ENCODE measurements at places on chromosomes 3 and 15. TPM values are rescaled to one million over a fixed set of nuclear protein-coding genes. Genes with fewer than 3 reads are reported as not detected.

Gene KBTBD8
- polyA plus RNA-seq = 12.0 TPM

Gene FANCD2
- polyA plus RNA-seq = 6.7 TPM

Gene RTP1
- not detected for polyA plus RNA-seq

Gene NR2E3
- 1.5 TPM for polyA plus RNA-seq

Gene PSTPIP1
- polyA plus RNA-seq = not detected

Gene CHRM5
- polyA plus RNA-seq = not detected

Gene CLEC3B
- not detected for polyA plus RNA-seq

Gene GYG1
- polyA plus RNA-seq = 92.8 TPM

Gene ALDH1L1
- 4.2 TPM for polyA plus RNA-seq

Gene SPRED1
- polyA plus RNA-seq = 12.6 TPM

Gene GOLGA6L4
- 3.4 TPM for polyA plus RNA-seq

Gene MUC13
- not detected for polyA plus RNA-seq

Gene KPNA1
- polyA plus RNA-seq = 21.5 TPM

Gene KBTBD12
- 1.5 TPM for polyA plus RNA-seq

Gene PTH1R
- 2.5 TPM for polyA plus RNA-seq

Gene TRPC1
- 30.1 TPM for polyA plus RNA-seq

Gene OGG1
- 2.9 TPM for polyA plus RNA-seq

Gene SLC12A1
- 3.5 TPM for polyA plus RNA-seq

Gene ABHD5
- 26.0 TPM for polyA plus RNA-seq

Gene DNAH1
- 0.15 TPM for polyA plus RNA-seq

Gene INAFM2
- polyA plus RNA-seq = 8.2 TPM

Gene GPR171
- polyA plus RNA-seq = 8.1 TPM

Gene PLCL2
- polyA plus RNA-seq = 0.77 TPM

Gene SLC2A2
- polyA plus RNA-seq = 0.09 TPM

Gene COL7A1
- 3.4 TPM for polyA plus RNA-seq

Gene GABRB3
- 69.0 TPM for polyA plus RNA-seq

Gene MEX3B
- polyA plus RNA-seq = 3.7 TPM

Gene ANKUB1
- polyA plus RNA-seq = not detected

Gene LDHAL6B
- not detected for polyA plus RNA-seq

Gene C2CD4B
- 0.29 TPM for polyA plus RNA-seq

Gene MEIS2
- polyA plus RNA-seq = 1.1 TPM

Gene TMEM158
- polyA plus RNA-seq = 6.0 TPM

Data from Purkinje cell (primary cell).